ENCODE measurements at places on chromosomes 3 and 15.

DNA sequence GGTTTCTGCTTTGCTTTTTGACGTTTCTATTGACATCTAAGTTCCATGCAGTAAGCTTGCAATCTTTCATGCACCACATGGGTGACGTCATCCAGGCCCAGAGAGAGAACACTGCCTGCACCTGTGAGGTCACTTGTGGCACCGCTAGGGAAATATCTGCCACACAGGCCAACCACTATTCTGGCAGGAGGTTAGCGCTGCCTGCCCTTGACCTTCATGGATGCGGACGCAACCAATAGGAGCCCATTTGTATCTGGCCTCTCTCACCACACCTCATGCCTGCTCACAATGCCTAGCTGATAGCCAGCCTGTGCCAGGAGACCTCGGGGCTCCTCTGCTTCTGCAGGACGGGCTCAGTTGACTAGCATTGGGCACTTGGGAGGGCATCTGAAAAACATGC, 55.8 kb upstream of the PRR23E start:
- no peak for DNase-seq

DNA sequence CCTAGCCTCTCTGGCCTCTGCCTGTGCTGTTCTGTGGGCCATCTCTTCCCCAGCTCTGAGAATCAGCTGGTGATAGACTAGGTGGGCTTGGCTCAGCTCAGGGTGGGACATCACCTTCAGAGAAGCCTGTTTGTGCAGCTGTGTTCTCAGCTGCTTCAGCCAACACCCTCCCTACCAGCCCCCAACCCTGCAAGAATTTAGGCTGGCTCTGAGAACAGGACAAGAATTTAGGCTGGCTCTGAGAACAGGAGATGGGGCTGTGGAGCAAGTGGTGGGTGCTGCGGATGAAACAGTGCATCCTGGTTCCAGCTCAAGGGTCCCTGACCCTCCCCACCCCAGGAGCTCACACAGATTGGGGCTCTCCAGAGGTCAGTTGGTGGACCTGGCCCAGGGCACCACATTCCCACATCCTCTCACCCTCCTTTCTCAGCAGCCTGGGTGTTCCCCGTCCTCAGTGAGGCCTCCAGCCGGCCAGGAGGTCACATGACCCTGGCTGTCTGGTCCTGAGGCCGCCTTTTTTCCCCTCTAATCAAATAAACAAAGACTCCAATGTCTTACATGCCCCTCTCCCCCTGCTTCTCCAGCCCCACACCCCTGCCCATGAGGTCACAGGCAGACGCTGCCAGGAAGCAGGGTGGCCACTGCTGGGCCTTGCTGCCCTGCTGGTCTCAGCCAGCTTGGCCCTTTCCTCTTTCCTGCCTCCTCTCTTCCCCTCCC, 14.9 kb downstream of the PLEKHO2 start:
- DNase-seq = no peak

- DNase-seq = no peak
These were observed 14.9 kb downstream of the KBTBD12 start for GRCh38 chr3:127929818-127930413.

- DNase-seq = no peak
These were observed 223.2 kb upstream of the THBS1 start for GRCh38 chr15:39357480-39358268.

DNA sequence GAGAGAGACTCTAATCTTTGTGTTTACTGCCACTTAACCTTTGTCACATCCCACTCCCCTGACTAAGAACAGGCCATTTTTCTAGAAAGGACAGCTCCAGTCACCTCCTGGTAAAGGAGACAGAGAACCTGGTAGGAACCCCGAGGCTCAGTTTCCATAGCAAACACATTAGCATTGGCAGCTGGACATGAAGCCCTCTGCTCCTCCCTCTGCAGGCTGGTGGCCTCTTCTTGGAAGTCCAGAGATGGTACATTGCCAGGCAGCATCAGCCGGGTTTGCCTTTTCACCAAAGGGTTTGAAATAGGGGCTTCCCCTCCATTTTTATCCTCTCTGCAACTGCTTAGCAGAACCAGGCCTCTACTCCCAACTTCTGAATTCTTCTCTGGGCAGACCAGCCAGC, 213.4 kb upstream of the SEMA6D start:
- no peak for DNase-seq

- no peak for DNase-seq
These were observed 6.1 kb downstream of the RASGRF1 start for GRCh38 chr15:79084308-79084968.

DNA sequence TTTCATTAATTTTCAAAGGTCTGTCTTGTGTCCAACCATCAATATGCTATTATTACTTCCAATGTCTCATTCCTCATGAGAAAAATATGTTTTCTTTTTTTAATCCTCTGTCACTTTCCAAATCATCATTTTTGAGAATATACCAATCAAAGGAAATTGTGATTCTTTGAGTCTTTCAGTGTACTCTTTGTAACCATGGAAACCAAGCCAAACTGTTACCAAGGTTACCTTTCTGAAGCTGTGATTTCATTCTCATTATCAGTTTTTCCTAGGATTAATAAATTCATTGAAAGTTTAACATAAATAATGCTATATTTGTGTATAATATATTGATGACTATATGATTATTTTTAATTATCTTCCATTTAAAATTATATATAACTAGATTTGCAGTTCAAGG, 16.6 kb upstream of the PLSCR5 start:
- DNase-seq = no peak

DNA sequence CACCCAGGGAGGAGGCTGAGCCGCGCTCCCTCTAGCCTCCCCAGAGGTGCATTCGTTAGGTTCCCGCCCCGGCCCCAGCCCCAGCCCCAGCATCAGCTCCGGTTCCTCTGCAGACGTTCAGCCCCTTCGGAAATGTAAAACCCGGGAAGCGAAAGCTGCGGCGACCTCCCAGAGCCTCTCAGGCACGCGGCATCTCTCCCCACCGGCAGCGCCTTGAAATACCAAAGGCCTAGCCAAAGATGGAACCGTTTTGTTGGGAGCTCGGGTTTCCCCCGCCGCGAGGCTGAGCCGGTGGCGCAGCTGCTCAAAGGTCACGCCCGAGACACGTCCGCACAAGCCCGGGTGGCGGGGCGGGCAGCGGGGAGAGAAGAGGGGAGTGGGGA, 77.8 kb upstream of the HES1 start:
- DNase-seq = no peak

GRCh38 chr3:114671741-114672510, 378.1 kb downstream of the TIGIT start:
- DNase-seq = no peak

GRCh38 chr3:167855306-167855705, 119.8 kb downstream of the SERPINI1 start:
- DNase-seq = no peak

GRCh38 chr15:66921319-66921915, 144.0 kb upstream of the SMAD3 start:
- no peak for DNase-seq

GRCh38 chr15:43463507-43463906, 29.4 kb downstream of the TP53BP1 start:
- DNase-seq = no peak

DNA sequence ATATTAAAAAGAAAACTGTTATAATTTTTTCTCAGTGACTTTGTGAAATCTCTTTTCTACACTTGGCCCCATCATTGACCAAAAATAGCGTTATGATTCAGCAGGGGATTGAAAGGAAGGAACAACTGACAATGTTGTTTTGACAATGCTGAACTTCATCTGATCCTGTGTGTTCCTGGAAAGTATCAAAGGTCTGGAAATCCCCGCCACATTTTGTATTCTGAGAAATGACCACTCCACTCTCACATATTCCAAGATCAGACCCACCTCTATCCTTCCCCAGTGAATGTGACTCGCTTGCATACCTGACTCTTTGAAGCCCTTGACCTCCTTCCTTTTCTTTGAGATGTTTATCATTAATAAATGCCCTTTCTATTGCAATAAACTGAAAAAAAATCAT, 9.7 kb upstream of the RIOX2 start:
- no peak for DNase-seq

DNA sequence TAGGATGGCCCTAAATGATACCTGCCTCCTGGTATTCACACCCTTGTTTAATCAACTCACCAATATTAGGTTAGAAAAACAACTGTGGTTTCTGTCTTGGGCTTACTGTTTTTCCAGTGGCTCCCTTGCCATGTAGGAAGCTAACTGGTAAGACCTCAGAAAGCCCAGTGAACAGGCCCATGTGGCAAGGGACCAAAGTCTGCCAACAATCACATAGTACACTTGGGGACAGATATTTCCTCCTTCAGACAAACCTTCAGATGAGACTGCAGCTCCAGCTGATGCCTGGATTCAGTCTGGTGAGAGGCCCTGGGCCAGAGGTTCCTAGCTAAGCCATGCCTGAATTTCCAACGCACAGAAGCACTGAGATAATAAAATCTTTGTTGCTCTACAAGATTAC, 96.1 kb downstream of the GSK3B start:
- no peak for DNase-seq

GRCh38 chr3:77052051-77052501, 12.2 kb downstream of the ROBO2 start:
- DNase-seq = no peak

DNA sequence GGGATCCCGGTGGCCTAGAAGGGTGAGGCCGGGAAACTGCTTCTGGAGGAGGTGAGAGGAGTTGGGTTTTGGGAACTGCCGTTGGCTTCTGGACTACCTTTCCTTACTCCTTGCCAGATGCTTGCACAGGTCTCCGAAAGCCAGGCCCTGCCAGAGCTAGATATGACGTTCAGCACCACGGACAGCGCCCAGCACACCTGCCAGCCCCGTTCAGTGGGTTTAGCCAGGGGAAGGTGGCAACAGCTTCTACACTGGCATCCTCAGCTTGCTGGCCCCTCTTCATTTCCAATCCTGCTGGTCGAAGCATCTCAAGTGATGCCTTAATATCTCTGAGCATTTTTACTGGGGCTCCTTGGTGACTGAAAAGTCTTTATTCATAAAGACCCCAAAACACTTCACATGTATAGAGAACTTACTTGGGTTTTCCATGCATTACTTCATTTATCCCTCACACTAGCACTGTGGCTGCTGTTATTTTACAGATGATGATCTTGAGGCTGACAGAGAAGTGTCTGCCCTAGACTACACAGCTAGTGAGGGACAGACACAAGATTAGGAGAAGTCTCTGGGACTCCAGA, 21.9 kb downstream of the HCN4 start:
- no peak for DNase-seq

GRCh38 chr3:11641316-11641682, 2.4 kb downstream of the VGLL4 start:
- no peak for DNase-seq

All from amniotic stem cell (primary cell).